IMR-90 (cell line): ENCODE measurements at places on chromosomes 12 and 14.

GRCh38 chr12:94012590-94012989, 135.8 kb upstream of the PLXNC1 start:
- no peak for DNase-seq

- no peak for DNase-seq
Measured at GRCh38 chr14:93308686-93309345, 24.0 kb downstream of the BTBD7 start.

GRCh38 chr14:33745163-33745562, 205.7 kb downstream of the EGLN3 start:
- no peak for DNase-seq

GRCh38 chr14:30698463-30698862, 76.3 kb downstream of the SCFD1 start:
- DNase-seq = no peak

- no peak for DNase-seq
Measured at GRCh38 chr12:55631056-55631455, 5.6 kb upstream of the OR10P1 start.

GRCh38 chr14:100988411-100988900, 84.9 kb upstream of the RTL1 start:
- peak; percentile 45 for DNase-seq
